ENCODE measurements at places on chromosomes 6 and 20.

DNA sequence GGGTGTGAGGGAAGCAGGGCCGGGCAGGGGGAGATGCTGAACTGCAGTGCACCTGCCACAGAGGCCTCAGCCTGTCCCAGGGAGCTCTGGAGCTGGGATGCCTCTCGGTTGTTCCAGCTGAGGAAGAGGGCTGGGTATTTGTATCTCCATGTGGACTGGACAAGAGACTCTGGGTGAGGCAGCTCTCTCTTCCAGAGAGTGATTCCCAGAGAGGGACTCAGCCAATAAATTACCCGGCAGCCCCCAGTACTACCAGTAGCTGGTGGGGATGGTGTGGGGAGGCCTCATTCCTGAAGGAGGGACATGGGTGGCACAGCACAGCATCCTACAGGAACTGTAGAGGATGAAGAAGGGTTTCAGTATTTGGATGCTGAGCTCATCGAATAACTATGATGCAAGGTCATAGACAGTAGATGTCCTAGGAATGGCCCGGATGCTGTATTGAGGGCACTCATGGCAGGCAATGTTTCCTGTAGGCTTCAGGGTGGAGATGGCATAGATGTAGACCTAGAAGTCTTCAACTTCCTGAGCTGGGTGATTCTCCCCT lies 1.4 kb downstream of the FGD2 start:
- no peak for DNase-seq

DNA sequence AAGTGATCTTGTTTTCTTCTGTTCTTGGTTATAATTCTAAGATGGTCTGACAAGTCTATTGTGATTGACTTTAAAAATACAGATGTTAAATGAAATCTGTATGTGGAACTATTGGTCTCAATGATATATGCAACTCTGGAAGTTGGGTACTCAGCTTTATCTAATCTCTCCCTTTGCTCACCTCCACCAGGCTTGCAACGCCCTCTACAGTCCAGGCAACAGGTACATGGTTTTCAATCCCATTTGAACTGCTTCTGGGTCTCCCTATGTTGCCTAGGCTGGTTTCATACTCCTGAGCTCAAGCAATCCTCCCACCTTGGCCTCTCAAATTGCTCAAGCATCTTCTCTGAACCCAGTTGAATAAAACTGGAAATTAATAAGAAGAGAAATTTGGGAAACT lies 25.6 kb upstream of the HLA-DQB1 start:
- peak; percentile 19 for DNase-seq

DNA sequence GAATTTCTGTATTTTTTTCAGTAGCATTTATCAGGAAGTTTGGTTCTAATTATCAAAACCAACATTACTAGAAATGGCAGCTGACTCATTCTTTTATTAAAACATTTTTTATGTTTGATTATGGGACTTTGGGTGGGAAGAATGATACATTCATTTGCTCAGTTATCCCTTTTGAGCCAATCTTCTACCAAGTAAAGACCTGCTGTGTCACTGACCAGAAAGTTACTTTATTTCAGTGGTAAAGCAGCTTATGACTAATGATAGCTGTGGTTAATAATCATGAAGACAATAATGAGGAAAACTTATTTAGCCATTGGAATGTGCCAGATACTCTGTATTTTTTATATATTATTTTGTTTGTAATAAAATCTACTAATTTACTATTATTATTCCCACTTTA lies 142.3 kb downstream of the FARS2 start:
- DNase-seq = no peak

DNA sequence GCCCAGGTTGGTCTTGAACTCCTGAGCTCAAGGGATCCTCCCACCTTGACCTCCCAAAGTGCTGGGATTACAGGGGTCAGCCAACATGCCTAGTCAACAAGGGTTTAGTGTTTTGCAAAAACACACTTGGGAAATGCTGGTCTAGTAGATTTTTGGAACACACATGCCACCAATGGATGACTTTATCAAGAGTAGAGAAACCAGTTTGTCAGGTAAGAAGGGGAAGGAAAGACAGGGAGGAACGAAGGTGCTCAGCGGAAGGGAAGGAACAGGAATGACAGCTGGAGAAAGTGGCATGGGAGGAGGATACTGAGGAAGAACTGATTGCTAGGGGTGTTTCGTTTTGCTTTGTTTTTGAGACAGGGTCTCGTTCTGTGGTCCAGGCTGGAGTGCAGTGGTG lies 15.6 kb upstream of the SEC63 start:
- DNase-seq = no peak

- DNase-seq = peak; percentile 40
Observed at GRCh38 chr6:135331002-135331401, 149.9 kb downstream of the MYB start.

DNA sequence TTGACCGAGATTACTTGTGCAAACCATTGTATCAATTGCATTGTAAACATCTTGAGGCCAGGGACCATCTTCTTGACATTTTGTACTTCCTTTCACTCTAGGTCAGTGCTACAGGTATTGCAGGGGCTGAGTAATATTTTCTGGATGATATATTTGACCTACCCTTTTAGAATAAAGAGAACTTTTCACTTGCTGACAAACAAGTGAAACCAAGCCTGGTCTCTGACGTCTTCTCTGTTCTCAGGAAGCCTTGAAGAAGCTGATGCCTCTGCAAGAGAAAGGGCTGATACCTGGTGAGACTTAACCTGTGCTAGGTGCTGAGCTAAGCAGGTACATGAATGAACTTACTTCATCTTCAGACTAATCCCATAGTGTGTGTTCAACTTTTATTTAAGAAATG lies 60.5 kb upstream of the GGTLC1 start:
- no peak for DNase-seq

- no peak for DNase-seq
Observed at GRCh38 chr6:4136354-4136831, 1.0 kb upstream of the ECI2 start.

GRCh38 chr6:80767808-80768207 lies 661.3 kb downstream of the BCKDHB start:
- no peak for DNase-seq

GRCh38 chr20:18739751-18740166 lies 73.8 kb upstream of the SCP2D1 start:
- peak; percentile 5 for DNase-seq

DNA sequence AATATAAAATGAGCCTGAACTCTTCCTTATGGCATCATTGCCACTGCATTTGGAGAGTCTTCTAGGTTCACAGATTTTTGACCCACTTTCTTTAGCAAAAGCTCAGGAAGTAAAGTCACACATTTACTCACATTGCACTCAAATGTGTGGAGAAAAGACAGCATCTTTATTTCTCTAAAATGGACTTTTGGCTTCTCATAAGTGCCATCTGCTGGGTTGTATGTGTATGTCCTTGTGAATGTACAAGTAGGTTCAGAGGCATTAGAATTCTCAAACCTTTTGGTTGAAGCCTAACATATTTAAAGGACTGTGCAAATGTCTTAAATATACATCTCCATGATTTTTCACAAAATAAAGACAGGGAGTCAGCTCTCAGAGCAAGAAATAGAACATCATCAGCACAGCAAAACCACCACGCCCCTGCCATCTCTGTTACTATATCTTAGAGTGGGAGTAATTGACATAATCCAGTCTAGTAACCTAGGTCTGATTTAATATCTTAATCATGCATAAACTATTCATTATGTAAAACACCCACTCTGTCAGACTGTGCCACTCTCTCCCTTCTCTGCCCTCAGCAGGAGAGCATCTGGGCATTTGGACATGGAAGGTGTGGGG lies 42.2 kb upstream of the SPTLC3 start:
- DNase-seq = peak; percentile 20

GRCh38 chr6:121884620-121885019 lies 449.2 kb downstream of the GJA1 start:
- DNase-seq = no peak

Data from cardiac muscle cell (in vitro differentiated cells and primary cell).